RWPE2 (cell line): ENCODE measurements at places on chromosomes 16 and 17.

DNA sequence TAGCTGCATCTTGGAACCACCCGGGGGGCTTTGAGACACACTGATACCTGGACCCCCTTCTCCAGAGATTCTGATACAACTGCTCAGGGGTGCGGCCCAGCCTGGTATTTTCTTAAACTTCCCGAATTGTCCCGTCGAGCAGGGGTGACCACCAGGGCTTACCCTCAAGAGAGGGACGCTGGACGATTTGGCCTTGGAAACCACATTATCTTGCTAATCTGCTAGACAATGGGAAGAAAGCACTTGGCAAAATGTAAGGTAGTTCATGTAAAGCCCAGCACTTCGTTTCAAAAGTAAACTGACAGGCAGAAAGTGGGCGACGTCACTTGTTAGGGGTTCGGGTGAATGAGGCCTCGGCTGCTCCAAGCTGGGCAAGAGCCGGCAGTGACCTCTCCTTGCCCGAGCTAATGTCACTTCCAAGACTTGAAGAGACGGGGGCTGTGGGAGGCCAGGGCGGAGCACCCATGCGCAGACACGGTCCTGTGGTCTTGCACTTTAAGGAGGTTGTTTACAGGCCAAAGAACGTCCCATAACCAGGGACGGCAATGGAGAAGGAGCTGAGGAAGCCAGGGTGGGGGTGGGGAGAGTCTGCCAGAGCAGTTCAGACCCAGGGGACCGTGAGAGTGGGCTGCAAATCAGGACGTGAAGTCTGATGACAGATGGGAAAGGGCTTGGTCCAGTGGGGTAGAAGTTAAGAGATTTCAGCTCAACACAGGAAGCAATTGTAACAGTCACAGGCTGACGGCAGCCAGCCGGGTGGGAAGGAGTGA is 152.7 kb upstream of the GSE1 start:
- DNase-seq: no peak

DNA sequence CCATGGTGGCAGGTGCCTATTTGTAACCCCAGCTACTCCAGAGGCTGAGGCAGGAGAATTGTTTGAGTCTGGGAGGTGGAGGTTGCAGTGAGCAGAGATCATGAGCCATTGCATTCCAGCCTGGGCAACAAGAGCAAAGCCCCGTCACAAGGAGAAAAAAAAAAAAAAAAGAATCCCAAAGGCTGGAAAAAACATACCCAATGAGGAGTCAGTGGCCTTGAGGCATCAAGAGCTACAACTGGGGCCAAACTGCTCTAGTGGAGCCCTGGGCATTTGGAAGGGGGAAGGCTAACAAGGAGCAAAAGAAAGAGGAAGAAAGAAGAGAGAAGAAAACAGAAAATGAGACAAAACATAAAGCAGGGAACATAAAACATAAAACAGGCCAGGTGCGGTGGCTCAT is 6.9 kb downstream of the CHST6 start:
- DNase-seq: no peak

DNA sequence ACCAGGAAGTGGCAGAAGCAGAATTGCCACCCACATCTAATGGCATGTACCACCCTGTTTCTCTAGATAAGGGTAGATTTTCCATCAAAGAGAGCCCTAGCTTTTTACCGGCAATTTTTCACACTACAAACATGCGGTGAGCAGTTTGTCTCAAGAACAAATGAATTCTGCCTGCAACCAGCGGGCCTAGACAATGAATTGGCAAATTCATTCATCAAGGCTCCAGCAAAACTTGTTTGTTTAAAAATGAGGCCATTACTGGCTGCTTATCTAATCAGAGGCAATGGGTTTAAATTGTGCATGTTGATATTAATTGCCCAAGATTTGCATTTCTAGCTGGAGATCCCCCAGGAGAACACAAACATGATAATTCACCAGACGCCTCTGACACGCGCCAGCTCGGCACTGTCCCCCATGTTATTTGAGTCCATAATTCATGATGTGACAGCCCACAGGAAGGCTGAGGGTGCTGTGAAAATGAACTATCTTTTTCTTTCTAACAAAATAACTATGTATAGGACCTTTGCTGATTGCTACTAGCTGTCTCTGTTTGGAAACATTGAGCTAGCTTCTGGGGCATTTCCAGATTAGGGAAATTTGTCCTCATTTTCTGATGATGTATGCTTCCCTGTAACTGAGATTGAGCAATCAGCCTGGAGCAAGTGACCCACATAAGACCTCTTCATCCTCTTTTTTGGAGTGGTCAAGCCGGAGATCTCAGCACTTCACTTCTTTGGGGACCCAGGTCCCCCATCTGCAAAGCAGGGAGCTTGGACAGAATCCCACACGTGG is 80.8 kb downstream of the CNGB1 start:
- DNase-seq: no peak

- no peak for DNase-seq
These were observed 4.8 kb downstream of the MARVELD3 start for GRCh38 chr16:71630808-71631207.

- DNase-seq: no peak
These were observed 10.8 kb upstream of the NME1 start for GRCh38 chr17:51142597-51142996.

- no peak for DNase-seq
These were observed 408.6 kb downstream of the MAF start for GRCh38 chr16:79191933-79192332.

- no peak for DNase-seq
These were observed 854.1 kb downstream of the KCNJ2 start for GRCh38 chr17:71023249-71024030.

DNA sequence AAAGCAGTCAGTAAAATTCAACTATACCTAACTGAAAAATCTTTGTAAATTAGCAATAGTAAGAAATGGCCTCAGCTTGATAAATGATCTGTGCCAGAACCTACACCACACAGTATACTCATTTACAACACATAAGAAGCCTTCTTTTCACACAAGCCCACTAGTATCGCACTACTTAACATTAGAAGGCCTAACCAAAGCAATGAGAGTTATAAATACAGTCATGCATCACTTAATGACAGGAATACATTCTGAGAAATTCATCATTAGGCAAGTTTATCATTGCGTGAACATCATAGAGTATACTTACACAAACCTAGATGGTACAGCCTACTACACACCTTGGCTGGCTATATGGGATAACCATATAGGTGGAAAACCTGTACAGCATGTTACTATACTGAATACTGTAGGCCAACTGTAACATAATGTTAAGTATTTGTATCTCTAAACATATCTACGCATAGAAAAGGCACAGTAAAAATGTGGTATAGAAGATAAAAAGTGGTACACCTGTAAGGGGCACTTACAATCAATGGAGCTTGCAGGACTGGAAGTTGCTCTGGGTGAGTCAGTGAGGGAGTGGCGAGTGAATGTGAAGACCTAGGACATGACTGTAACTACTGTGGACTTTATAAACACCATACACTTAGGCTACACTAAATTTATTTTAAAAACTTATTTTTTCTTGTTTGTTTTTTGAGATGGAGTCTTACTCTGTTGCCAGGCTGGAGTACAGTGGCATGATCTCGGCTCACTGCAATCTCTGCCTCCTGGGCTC is 126.5 kb upstream of the CORO6 start:
- DNase-seq: no peak

DNA sequence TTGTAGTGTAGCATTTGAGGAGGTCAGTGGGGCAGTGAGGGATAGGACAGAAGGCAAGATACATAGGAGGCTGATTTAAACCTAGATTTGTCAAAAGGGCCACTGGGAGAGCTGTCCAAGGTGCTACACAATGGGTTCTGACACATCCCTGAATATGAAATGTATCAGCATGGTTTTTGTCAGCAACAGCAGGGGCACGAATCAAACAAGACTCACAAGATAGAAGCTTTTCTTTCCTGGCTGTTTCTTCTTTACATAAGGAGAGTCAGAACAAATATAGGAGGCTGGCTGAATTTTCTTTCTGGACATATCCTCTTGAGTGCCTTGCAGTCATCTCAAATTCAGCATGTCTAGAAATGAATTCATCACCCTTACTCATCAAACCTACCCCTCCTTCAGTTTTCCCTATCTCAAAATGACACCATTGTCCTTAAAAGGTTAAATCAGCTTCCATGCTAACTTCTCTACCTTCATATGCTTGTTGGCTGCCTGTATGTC is 130.5 kb downstream of the NPIPB5 start:
- no peak for DNase-seq

- no peak for DNase-seq
These were observed 87.5 kb upstream of the HLF start for GRCh38 chr17:55177159-55177854.

GRCh38 chr16:86709902-86710601 is 131.7 kb downstream of the FOXL1 start:
- no peak for DNase-seq

DNA sequence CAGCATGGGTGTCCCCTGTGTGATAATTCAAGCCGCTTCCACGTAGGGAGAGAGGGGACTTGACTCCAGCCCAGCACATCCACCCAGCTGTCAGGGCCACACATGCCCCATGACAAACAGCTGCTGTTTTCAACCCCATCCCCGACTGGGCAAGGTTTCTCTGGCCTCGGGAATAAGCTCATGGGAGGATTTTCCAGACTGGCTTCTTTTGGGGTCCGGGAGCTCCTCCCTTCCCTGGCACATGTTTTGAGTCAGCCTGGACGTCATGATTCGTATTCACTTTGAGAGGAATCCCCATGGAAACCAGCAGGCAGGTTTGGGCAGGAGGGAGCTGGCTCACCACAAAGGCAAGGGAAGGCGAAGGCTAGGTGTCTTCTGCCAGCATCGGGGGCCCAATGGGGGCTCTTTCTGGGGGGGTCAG is 156.4 kb downstream of the CMIP start:
- peak; percentile 92 for DNase-seq

DNA sequence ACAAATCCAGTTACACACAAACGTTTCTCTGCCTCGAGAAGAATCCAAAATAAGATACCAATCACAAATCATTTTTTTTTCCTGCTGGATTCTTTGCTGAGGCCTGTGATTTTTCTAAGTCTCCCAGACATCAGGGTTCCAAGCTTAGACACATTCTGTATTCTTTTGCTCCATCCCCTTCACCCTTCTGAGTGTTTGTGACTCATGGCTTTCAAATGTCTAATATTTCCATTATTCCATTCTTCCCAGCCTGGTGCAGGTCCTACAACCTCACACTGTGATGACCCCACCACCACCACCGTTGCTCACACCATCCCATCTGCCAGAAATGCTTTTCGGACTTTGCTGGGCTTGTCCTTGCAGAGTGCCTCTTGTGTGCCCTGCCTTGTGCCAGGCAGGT is 480.1 kb downstream of the SOX9 start:
- peak; percentile 26 for DNase-seq

GRCh38 chr17:55825213-55825612 is 74.4 kb downstream of the PCTP start:
- DNase-seq: no peak

DNA sequence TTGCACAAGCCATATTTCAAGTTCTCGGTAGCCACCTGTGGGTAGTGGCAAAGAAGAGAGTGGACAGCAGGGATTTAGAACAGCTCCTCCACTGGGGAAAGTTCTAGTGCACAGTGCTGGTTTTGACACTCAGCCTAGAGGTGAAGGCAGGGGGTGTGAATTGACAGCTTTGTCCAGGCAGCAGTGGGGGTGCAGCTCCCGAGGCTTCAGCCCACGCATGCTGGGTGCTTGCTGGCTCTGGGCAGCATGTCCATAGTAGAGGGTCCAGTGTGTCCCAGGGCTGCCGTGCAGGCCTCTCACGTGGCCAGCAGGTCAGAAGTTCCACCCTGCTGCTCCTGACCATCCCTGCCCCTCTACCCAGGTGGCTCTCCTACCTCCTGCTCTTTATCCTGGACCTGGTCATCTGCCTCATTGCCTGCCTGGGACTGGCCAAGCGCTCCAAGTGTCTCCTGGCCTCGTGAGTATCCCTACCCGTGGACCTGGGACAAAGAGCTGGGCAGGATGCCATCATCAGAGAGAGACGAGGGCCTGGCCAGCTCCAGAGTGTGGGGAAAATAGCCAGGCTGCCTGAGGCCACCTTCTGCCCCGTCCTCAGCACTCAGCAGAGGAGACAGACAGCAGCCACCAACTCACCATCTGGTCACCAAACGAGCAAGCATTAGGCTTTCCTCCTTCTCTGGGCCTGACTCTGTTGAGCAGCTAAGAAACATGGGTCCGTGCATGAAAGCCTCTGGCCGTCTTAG is 29.8 kb downstream of the TTYH2 start:
- peak; percentile 34 for DNase-seq

GRCh38 chr17:2707721-2708584 is 3.6 kb downstream of the CLUH start:
- no peak for DNase-seq

GRCh38 chr17:21113716-21114115 is 13.0 kb upstream of the DHRS7B start:
- no peak for DNase-seq

GRCh38 chr17:50100480-50100883 is 5.3 kb downstream of the PDK2 start:
- no peak for DNase-seq

GRCh38 chr17:57732062-57732461 is 13.0 kb downstream of the CCDC182 start:
- DNase-seq: no peak
